ENCODE measurements at places on chromosomes 7 and 10.
A peak's percentile ranks its signal among the peaks of the same experiment; 100 is the strongest.

- DNase-seq: no peak
Measured at GRCh38 chr7:44735403-44736165, 13.1 kb upstream of the ZMIZ2 start.

DNA sequence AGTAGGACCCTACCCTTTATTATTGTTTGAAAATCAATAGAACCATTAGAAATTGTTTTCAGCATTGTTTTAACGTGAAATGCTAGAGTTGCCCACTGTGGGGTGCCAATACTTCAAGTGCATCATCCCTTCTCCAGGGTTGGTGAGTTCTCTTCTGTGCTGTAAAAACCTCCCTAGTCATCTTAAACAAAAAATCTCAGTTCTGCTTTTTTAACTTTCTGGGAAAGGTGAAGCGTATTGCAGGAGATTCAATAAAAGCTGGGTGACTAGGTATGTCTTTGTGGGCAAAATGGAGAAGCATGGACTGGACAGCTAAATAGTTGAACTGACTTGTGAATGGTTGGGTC is 699.1 kb downstream of the SUGCT start:
- no peak for DNase-seq

GRCh38 chr7:51444936-51445335 is 128.3 kb upstream of the COBL start:
- DNase-seq: no peak

DNA sequence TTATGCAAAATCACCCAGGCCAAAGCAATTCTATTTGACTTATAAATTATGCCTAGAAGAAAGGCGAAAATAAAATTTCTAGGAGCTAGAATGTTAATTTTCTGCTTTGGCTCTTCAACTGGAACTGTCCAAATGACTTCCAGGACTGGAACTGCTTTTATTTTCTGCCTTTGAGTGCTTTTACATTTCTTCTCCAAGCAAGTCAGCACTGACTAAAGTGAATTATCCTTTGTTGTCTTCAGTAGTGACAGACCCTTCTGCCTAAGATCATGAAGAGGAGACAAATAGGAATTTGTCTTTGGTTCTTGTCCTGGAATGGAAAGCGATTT is 255.9 kb downstream of the DNAJB9 start:
- no peak for DNase-seq

DNA sequence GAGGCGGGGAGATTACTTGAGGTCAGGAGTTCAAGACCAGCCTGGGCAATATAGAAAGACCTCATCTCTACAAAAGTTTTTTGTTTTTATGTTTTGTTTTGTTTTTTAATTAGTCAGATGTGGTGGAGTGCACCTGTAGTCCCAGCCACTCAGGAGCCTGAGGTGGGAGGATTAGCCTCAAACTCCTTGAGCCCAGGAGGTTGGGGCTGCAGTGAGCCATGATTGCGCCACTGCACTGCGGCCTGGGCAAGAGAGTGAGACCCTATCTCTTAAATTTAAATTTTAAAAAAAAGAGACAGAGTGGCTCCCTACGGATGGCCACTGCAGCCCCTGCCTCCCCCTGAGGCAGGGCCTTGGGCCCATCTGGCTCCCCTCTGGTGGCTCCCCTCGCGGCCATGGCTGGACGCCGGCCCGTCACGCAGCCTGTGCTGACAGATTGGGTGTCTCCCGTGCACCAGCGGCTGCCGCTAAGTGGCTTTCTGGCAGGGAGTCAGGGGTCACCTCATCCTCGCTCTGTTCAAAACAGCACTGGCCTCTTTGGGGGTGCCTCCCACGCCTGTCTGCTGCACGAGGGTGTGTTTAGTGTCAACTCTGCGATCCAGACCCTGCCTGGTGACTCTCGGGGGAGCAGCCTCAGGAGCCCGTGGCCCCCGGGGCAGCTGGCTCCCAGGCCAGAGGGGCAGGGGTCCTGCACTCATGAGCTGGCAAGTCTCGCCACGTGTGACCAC is 44.4 kb upstream of the ELN start:
- DNase-seq: no peak

DNA sequence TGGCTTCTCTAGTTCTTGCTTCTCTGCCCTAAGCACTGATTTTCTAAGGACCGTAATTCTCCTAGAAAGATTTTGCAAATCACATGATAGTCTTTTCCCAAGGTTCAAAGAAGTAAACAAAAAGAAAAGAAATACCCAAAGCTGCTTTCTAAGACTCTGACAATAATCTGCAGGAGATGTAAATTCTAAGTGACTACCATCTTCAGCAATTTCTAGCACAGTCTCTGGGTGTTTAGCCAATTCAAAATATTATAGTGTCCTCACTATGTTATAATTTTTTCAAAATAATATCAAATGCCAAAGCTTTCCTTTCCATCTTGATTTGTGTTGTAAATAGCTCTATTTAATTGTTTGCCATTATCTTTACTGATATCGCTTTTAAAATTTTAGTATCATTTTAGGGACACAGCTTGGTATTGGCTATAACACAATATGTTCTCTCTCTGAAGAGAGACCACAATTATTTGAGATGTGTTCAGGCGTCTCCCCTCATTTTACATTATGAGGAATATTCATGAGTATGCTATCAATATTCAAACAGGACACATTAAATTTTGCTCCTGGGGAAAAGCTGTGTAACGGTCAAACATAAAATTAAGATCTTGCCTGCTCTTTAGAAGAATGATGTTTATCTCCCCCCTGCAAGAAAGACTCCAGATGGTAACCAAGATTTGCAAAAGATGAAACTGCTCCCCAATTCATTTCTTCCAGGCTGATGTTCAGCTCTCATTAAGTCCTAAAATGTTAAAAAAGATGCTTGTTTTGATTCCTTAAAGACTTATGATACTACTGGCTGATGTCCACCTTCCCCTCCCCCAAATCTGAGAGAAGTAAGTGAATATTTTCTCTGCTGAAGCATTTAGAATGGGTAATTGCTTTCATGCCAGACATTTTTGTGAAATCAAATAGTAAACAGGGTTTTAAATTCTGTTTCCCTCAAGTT is 191.9 kb upstream of the WDR11 start:
- DNase-seq: no peak

GRCh38 chr10:11326913-11327616 is 284.4 kb downstream of the USP6NL start:
- DNase-seq: no peak

- DNase-seq: no peak
Measured at GRCh38 chr10:71025535-71025934, 137.2 kb upstream of the PCBD1 start.

DNA sequence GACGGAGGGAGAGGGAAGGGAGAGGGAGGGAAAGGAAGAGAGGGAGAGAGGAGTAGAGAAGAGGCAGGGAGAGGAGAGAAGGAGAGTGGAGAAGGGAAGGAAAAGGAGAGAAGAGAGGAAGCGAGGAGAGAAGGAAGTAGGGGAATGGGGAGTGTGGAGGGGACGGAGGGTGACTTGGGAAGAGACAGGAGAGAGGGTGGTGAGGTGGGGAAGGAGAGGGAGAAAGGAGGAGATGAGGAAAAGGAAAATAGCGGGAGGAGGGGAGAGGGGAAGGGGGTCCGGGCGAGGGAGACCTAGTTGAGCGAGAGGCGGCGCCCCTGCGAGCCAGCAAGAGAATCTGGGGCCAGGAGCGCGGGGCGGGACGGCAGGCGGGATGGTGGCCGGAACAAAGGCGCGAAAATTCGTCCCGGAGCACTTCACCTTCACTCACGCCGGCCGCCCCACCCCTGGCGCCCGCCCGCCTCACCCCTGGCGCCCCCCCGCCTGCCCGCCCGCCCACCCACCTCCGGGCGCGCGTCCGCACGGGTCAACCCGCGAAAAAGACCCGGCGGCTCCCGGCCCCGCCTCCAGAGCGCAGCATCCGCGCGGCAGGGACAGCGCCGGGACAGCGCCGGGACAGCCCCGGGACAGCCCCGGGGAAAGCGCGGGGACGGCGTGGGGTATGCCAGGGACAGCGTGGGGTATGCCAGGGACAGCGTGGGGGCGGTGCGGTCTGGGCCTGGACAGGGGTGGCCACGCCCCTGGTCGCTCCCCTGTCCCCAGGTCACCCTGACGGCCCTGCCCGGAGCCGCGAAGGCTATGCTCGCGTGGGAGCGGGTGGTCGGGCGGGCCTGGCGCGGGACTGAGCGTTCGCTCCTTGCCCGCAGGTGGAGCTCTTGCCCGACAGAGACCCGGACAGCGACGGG is 4.2 kb downstream of the VSTM2A start:
- DNase-seq: no peak

DNA sequence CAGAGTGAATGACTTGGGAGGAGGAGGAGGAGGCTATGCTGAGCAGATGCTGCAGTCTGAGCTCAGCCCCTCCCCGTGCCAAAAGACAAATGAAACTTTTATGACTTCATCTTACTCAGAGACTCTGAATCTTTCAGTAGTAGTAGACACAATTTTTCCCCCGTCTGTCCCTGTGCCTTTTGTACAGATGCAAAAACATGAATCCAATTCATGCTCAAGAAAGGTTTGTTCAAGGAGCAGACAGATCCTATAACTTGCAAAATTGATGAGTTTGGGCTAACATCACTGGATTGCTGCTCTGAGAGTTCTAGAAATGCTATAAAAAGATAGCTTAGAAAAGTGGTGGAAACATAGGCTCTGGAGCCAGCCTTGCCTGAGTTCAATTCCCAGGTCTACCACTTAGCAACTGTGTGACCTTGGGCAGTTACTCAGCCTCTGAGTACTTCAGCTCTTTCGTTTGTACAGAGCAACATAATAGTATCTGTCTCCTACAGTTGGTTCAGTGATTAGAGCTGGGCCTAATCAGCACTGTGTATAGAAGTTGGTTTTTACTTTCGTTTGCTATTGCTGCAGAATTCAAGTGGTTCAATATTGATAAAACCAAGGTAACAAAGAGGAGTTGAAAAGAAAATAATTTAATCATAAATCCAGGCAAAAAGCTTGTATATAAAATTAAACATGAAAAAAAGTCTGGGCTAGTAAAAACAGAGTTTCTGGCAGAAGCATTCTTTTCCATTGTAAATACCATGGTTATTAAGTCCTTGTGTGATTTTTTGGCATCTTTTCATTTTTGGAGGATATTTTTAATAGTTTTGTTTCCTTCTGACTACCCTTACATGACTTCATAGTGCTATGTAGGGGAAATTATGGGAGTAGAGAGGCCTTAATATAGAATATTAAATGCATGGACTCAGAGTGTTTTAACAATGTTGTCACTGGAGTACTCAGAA is 174.2 kb upstream of the ZNF32 start:
- DNase-seq: peak; percentile 54

DNA sequence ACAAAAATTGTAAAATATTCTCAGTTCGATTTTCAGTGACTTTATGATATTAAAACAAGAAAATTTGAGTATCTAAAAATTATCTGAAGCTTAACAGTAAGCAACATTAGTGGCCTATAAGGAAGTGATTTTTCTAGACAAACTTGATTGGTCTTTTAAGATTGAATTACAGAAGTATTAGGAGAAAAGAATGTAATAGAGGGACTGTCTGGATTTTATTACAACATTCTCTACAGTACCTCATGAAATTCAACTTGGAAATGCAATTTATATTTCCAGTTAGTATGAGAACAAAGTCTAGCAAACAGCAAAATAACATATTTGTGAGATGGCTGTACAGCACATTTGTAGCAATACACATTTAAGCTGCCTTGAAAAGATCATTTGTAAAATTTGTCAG is 18.8 kb downstream of the REEP3 start:
- no peak for DNase-seq

DNA sequence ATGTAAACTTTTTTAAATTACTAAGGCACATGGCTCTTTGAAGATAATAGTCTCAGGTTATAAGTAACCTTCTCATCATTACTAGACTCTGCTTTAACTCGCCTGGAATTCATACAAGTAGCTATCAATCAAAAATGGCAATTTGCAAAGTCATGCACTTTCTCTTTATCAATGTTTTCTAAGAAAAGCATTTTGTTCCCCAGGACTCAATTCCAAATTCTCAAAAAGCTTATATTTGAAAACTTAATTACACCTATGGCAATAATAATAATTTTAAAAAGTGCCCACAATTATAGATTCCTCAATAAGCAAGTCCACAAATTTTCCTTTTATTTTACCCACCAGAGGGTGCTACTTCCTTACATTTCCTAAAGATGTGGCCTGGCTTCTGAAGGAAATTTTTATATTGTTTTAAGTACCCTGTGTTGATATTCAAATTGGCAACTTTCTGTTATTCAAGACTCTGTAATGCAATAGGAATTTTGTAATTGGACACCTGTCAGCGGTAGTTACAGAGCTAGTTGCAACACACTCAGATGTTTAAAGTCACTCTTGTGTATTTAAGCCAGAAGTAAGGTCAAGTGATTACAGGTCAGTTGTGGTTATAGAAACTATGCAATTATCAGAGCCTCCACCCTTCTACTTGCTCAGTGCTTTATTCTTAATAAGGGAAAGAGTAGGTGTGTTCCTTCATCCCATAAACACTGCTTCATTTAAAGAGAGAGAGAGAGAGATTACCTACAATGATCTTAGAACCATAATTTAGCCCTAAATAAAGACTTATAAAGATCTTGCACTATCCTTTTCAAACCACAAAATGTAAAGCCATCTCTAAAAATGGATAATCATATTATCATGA is 47.1 kb upstream of the HYAL4 start:
- DNase-seq: peak; percentile 71

Measured in OCI-M1 (cell line).